AML-193 (cell line): ENCODE measurements at places on chromosomes 2 and 18.
A peak's percentile ranks its signal among the peaks of the same experiment; 100 is the strongest.

- no peak for DNase-seq
These were observed 265.2 kb downstream of the TFCP2L1 start for GRCh38 chr2:121019756-121020155.

- no peak for DNase-seq
These were observed 688 bp downstream of the CDH20 start for GRCh38 chr18:61333746-61334490.

DNA sequence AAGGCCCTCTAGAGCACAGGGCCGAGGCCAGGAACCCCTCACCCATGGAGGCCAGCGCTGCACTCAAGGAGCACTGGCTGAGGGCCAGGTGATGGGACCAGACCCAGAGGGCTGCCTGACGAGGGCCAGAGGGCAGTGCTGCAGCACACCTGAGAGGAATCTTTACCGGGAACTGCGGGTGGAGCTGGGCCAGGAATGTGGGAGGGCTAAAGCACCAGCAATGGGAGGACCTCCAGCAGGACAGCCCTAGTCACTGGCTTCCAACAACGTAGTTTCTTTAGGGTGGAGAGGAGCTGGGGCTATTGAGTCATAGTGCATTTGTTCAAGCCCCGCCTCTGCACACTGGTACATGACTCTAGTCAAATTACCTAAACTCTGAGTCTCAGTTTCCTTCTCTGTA lies 143.4 kb downstream of the TMEM17 start:
- no peak for DNase-seq

GRCh38 chr2:113876503-113877387 lies 13.1 kb upstream of the ACTR3 start:
- no peak for DNase-seq

- peak; percentile 1 for DNase-seq
These were observed 80.0 kb upstream of the TMEM200C start for GRCh38 chr18:5975111-5976002.

DNA sequence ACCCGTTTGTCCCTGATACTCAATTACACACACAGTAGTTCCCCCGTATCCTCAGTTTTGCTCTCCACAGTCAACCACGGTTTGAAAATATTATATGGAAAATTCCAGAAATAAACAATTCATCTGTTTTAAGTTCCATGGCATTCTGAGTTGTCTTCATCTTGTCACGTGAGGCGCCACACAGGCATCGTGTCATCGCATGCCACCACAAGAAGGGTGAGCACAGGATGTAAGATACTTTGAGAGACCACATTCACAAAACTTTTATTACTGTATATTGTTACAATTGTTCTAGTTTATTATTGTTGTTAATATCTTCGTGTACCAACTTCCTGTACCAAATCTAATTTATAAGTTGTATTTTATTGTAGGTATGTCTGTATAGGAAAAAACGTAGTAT lies 17.7 kb downstream of the ADNP2 start:
- no peak for DNase-seq

GRCh38 chr2:241762933-241763369 lies 13.7 kb upstream of the GAL3ST2 start:
- no peak for DNase-seq

- no peak for DNase-seq
These were observed 168.7 kb downstream of the ZNF804A start for GRCh38 chr2:184767059-184767458.

- DNase-seq, result no peak
These were observed 364.7 kb downstream of the XIRP2 start for GRCh38 chr2:167253025-167253424.

DNA sequence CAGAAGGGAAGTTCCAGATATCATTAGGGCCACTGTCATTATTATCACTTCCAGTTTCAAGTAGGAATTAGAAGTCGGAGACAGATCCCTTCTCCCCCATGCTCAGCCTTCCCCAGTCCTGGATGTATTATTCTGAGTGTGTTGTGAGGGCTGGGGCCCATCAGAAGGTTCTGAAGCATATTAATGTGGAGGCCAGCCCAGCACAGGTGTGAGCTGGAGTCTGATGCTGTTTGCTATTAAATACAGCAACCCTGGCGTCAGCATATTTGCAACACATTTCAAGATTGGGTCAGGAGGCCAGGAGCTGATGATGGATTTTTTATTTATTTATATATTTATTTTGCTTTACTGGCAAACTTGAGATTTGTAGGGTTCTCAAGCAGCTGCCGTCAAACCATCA lies 195.2 kb downstream of the NRP2 start:
- no peak for DNase-seq

DNA sequence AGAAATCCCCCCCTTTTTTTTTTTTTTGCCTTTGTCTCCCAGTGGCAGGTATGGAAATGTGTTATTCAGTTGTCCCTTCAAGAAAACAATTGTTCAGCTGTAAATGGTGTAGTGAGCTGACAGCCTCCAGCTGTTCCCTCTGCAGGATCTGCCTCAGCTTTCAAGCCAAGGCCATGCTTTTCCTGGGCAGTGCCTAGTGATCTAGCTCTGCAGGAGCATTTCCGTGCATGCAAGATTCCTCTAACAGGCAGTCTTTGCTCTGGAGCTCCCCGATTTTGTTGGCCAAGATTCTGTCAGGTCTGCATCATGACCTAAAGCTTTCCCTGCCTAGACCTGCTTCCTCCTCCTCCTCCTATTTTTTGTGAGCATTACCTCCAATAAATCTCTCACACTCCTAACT lies 300.7 kb upstream of the UBE2E3 start:
- no peak for DNase-seq

GRCh38 chr2:227388537-227389011 lies 825 bp upstream of the SCYGR1 start:
- no peak for DNase-seq
